ENCODE measurements at places on chromosomes 1 and 21.

- DNase-seq, result peak; percentile 96
Observed at GRCh38 chr1:16498573-16499413, 15.3 kb downstream of the RNU1-1 start.

DNA sequence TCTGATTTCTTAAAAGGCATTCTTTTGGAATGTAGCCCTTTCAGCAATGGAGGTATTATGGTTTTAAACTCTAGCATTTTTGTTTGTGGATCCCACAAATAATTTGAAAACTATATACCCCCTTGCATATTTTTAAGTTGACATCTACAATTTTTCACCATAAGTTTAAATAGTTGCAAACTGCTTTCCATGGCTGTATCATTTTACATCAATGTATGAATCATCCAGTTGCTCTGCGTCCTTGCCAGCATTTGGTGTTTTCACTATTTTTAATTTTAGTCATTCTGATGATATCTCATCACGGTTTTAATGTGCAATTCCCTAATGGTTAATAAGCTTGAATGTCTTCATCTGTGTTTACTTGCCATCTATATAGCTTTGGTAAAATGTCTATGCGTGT, 20.7 kb downstream of the DIPK1A start:
- DNase-seq, result no peak

- DNase-seq, result no peak
Observed at GRCh38 chr1:42698081-42698813, 16.0 kb downstream of the YBX1 start.

- DNase-seq, result no peak
Observed at GRCh38 chr1:183238071-183238470, 52.0 kb downstream of the LAMC2 start.

- DNase-seq, result no peak
Observed at GRCh38 chr21:42981862-42982261, 7.5 kb downstream of the PKNOX1 start.

GRCh38 chr1:45929257-45929687, 125.9 kb downstream of the MAST2 start:
- no peak for DNase-seq

- no peak for DNase-seq
Observed at GRCh38 chr1:156935505-156936128, 15.2 kb downstream of the LRRC71 start.

DNA sequence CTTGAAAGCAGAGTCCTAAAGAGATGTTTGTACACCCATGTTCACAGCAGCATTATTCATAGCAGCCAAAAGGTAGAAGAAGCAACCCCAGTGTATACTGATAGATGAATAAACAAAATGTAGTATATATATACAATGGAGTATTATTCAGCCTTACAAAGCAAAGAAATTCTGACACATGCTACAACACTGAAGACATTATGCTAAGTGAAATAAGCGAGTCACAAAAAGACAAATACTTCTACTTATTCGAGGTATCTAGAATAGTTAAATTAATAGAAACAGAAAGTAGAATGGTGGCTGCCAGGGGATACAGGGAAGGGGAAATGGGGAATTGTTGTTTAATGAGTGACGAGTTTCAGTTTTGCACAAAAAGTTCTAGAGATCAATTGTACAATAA, 23.5 kb downstream of the COP1 start:
- DNase-seq, result no peak

GRCh38 chr1:90391126-90391525, 326.0 kb downstream of the BARHL2 start:
- DNase-seq, result no peak

- DNase-seq, result no peak
Observed at GRCh38 chr1:98323906-98324358, 337.6 kb upstream of the SNX7 start.

DNA sequence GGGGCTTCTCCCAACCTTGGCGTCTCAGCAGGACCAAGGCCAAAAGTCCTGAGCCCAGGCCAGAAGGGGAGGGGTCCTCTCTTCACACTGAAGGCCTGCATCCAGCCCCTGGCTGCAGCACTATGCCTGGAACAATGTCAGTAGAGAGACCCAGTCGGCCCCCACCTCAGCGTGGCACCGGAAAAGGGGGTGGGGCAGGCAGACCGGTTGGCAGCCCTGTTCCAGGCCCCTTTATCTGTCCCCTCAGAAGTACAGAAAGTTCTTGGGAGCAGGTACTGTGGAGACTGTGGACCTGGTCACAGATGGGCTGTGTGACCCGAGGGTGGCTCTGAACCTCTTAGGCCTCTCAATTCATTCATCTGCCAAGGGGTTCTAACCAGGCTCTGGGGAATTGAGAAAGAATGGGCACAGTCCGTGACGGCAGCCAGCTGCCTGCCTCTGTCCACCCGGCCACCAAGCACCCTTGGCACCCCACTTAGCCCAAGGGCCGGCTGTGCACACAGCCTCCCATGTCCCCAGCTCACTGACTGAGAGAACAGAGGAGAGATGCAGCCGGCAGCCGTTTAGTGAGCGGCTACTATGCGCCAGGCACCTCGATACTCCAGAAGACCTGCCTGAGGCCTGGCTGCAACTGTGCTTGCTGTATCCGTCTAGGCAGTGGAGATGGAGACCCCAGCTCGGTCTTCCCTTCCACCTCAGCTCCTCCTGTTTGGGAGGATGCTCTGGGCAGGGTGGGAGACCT, 23.9 kb downstream of the RUNX3 start:
- DNase-seq, result no peak

DNA sequence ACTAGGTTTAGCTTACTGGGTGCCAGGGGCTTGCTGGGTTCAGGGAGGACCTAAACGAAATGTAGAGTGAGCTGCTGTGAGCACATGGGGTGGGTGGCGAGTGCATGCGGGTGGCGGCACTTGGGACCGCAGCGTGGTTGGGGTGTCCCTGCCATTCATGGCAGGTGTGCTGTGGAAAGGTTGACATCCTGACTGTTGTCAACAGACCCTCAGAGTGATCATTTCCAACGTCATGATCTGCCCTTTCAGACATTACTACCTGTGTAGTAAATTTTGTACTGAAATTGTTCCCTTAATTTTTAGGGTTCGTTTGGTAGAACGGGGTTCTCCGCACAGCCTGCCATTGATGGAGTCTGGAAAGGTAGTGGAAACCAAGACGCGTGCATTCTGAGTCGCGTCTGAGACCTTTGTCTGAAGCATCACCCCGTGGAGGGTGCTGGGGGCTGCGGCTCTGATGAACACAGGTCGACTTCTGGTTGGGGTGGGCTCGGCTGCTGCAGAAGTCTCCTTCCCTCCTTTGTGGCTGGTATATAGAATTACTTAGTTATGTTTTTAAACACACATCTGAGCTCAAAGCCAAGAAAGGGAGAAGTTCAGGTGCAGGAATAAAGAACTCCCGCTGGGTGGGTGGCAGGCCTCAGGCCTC, 43.3 kb downstream of the S100B start:
- DNase-seq, result no peak

- peak; percentile 82 for DNase-seq
Observed at GRCh38 chr1:200890818-200891773, 3.6 kb upstream of the INAVA start.

DNA sequence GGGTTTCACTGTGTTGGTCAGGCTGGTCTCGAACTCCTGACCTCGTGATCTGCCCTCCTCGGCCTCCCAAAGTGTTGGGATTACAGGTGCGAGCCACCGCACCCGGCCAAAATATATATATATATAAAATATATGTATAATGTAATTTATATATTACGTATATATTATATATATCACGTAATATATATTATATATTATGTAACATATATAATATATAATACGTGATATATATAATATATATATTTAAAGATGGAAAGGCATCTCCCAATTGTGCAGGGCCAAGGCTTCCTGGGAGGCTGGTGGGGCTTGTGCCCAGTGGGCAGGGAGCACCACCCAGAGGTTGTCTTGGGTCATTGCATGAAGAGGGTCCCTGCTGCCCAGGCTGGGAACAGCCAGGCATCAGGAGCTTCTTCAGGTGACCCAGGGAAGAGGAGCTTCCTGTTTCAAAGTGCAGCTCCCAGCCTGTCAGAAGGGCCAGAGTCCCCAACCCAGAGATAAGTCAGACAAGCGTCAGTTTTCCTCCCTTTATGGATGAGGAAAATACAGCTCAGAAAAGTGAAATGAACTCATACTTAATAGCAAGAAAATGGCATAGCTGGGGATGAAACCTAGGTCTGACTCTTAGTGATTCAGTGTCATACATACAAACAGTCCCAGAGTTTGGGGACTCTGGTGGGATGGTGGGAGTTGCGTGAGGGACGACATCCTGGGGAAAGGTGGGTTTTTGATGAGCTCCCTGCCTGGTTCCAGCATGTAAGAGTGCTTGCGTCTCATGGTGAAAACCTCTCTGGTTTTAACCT, 12.0 kb downstream of the UBE2Q1 start:
- DNase-seq, result peak; percentile 24

GRCh38 chr1:212432272-212432660, 454 bp upstream of the NENF start:
- DNase-seq, result no peak

- DNase-seq, result no peak
Observed at GRCh38 chr1:237115035-237115434, 73.1 kb downstream of the RYR2 start.

DNA sequence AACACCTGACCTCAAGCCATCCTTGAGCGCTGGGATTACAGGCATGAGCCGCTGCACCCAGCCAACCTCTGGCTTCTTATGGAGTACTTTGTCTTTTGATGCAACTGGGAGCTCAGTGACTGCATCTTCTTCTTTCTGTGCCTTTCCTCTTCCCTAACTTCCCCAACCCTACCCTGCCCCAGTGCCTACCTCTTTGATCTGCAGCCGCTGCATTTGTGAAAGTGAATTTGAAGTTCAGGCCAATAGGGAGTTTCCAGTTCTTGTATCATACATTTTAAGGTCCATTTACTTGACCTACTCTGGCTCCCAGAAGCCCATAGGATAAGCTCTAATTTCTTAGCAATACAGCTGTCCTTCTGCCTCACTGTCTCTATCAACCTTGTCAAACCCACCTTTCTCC, 52.2 kb downstream of the KCNC4 start:
- no peak for DNase-seq

DNA sequence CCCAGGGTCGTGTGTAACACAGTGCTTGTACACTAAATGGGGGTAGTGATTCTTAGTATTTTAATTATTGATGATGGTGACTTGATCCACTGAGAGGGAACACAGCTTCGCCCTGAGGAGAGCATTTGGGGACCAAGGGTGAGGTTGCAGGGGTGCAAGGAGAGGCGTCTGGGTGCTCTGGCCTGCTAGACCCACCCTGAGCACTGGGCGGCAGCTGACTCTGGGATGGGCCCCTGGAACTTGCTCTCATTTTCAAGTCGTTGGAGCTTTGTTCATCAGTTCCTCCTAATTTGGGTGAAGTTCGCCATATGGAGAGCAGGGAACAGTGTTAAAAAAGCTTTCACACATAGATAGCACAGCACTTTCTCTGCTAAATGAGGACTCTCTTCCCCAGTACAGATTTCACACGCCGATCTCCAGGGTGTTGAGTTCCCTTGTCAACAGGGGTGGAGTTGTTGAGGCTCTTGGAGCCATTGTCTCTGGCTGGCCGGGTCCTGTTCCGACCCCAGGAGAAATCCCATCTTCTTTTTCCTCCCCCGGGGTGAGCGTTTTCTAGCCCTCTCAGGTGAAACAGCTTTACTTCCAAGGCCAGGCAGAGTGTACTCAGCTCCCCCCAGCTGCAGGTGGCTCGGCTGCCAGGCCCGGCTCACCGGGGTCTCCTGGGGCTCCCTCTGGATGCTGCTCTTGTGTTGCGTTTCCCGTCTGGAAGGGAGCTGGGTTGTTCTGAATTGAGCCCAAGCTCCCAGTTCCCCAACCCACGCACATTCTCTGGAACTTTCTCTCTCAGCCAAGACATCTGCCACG, 367.4 kb downstream of the RPS6KC1 start:
- no peak for DNase-seq

- DNase-seq, result peak; percentile 50
Observed at GRCh38 chr1:83693427-83694126, 305.4 kb downstream of the TTLL7 start.
